Sigmoid colon (tissue), 7 donors: ENCODE measurements at places on chromosomes 3 and 15.
A peak's percentile ranks its signal among the peaks of the same experiment; 100 is the strongest.

DNA sequence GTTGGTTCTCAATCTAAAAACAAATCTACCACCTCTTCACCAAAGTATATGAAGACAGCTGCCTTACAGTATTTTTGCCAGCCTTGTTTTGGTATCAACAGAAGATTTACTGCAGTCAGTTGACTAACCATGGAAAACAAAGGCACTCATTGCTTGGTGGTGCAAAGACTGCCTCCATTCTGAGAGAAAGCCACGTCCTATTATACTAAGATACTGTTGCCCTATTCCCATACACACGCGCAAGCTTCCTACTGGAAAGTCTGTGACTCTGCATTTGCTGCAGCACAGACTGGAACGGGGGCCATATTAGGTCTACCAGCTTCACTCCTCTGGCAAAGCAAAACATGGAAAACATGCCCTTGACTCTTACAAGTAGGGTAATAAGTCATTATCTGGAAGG lies 18.0 kb downstream of the MTMR10 start:
- no peak for DNase-seq

GRCh38 chr3:126996905-126997304 lies 14.0 kb downstream of the PLXNA1 start:
- no peak for DNase-seq

- DNase-seq: peak; percentile 40
Observed at GRCh38 chr15:73955861-73956742, 29.8 kb downstream of the LOXL1 start.

DNA sequence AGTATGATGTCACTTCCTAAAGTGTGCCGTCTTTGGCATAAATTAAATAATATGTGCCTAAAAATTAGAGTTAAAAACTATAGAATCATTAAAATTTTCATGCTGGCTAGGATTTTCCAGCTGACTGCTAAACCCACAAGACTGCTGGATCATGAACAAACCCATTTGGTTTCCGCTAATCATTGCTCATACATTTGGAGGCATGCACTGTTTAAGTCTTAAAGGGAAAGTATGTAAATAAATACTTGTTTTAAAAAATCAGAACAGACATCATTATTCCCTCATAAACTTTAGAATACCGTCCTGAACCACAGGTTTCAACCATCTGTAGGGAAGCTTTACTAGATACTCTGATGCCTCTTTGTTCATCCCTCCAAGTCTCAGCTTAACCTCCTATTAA lies 26.5 kb downstream of the ATP6V1A start:
- no peak for DNase-seq

- no peak for DNase-seq
Observed at GRCh38 chr3:149288655-149289054, 44.8 kb downstream of the TM4SF18 start.

DNA sequence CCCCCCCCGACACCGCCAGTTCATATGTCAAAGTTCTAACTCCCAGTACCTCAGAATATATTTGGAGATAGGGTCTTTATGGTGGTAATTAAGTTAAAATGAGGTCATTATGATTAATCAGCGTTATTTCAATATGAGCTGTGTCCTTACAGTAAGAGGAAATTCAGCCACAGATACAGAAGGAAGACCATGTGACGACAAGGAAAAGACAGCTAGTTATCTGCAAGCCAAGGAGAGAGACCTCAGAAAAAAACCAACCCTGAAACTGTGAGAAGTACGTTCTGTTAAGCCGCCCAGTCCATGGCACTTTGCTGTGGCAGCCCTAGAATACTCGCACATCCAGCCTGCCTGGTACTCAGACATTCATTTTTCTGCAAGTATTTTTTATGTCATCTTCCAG lies 62.3 kb upstream of the ARL8B start:
- no peak for DNase-seq

- no peak for DNase-seq
Observed at GRCh38 chr15:23877502-23878412, 190.7 kb upstream of the NDN start.

GRCh38 chr15:85064710-85065109 lies 83.1 kb downstream of the PDE8A start:
- DNase-seq: no peak

DNA sequence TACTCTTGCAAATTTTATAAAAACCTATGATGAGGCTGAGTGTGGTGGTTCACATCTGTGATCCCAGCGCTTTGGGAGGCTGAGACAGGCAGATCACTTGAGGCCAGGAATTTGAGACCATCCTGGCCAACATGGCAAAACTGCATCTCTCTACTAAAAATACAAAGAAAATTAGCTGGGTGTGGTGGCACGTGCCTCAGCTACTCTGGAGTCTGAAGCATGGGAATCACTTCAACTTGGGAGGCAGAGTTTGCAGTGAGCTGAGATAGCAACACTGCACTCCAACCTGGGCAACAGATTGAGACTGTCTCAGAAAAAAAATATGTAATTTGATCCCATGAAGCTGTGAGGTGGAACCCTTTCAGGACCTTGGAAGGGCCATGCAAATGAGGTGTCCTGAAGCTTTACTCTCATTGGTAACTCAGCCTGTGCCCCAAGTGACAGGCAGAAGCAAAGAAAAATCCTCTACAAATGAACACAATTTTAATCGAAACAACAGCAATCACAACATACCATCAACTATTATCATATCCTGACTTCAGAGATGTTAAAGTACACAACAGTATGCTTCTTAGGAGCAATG lies 84.6 kb upstream of the CDV3 start:
- no peak for DNase-seq

DNA sequence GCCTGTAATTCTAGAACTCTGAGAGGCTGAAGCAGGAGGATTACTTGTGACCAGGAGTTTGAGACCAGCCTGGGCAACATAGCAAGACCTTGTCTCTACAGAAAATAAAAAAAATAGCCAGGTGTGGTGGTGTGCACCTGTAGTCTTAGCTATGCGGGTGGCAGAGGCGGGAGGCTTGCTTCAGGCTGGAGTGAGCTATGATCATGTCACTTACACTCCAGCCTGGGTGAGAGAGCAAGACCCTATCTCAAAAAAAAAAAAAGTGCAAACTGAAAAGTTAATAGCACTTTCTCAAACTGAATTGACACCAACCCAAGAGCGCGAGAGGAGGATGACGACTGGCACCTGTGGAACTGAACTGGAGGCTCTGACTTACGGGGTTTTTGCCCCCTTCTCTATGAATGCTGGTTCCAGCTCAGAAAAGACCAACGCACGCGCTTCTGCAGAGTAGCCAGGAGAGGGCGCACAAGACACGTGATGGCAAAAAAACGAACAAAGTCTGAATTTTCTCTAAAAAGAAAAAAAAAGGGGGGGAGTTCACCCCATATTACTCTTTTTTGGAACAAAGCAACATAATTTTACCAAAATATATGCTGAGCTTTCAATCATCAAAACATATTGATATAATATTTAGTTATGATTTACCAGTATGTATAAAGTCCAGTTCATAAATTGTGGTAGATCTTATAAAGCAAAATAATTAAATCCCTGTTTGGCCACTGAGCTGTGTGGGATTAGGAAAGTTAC lies 23.7 kb downstream of the CFAP92 start:
- DNase-seq: no peak

DNA sequence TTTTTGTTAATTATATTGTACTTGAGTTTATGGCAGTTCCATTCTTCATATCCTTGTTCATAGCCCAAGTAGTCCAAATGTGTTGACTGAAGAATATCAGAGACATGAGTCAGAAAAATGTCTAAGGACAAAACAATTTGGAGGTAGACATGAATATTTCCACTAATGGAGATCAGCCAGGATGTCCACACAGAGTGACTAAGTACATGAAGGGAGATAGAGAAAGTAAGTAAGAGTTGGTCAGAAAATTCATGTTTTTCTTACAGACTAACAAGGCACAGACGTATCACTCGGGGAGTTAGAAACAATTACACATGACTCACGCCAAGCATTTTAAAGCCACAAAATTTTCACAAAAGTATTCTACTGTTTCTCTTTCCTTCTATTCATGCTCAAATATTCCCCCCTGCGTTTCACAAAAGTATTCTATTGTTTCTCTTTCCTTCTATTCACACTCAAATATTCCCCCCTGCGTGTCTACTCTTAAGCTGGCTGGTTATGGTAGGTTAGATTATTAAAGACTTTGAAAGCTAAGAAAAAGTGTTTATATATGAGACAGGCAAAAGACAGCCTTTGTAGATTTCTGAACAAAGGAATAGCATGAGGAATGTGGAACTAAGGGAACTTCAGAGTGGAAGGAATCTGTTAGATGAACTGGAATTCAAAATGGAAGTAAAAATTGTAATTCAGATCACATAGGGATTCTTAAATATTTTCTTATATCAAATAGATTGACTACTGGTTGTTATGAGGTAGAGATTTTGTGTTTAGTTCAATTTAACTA lies 648.7 kb upstream of the CCDC54 start:
- DNase-seq: no peak

GRCh38 chr3:128084675-128085021 lies 32.4 kb downstream of the SEC61A1 start:
- DNase-seq: no peak

DNA sequence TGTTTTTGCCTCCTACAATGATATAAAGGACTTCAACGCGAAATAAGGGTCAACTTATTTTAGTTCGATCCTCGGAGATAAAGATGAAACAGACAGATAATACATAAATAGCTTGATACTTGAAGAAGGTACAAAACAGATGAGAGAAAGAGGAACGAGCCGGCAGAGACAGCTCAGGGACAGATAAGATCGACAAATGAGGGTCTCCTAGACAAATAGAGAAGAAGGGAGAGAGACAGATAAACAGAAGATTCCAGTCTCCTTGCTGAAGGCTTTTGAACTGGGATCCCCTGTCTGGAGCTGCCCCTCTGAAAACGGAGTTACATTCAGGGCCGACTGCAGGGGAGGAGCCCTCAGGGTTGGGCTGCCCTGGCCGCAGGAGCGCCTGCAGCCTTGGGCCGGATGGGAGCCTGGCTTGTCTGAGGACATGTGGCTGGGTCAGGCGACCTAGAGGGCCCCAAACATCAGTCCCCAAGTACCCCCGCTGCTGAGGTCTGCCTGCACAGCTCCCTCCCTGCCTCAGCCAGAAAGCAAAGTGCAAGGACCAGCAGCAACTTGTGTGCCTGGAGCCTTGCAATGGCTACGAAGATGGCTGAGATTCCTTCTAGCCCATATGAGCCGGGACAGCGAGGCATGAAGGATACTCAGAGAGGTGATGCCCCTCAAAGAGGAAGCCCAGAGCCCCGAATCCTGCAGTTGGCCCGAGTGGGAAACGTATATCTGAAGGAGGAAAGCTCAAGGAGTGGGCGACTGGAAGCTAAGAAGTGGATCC lies 926 bp upstream of the SKOR1 start:
- no peak for DNase-seq

GRCh38 chr15:56341201-56341600 lies 24.0 kb upstream of the TEX9 start:
- no peak for DNase-seq

- peak; percentile 63 for DNase-seq
Observed at GRCh38 chr3:5006755-5007202, 27.5 kb downstream of the BHLHE40 start.

DNA sequence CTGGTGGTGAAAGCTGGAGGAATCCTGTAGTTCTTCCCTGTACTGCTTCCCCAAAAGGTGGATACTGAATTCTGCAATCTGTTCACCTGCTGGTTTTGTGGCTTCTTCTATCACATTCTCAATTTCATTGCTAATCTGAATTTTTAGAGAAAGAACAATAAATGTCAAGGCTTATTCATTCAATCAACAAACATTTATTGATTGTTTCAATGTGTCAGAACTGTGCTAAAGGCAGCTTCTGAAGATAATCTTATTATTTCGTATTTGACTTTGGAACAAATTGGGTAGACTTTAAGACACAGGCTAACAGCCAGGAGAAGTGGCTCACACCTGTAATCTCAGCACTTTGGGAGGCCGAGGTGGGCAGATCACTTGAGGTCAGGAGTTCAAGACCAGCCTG lies 46.8 kb downstream of the IMPG2 start:
- no peak for DNase-seq
